ENCODE measurements at places on chromosomes 1 and 21.

GRCh38 chr1:232426801-232427200, 203.1 kb downstream of the SIPA1L2 start:
- no peak for DNase-seq

DNA sequence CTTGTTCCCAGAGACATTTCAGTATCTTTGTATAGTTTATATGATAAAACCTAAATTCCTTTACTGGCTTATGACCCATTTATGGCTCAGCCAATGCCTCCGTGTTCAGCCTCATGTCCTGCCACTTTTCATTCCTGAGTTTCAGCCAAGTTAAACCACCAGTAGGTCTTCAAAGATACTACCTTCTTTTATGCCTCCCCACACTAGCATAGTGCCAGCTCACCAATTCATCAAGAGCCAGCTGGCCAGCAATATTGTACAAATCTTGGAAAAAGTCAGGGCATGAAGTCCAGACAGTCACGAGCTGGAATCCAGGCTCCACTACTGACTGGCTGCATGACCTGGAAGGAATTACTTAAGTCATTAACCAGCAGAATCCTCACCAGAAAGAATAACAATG, 446.0 kb downstream of the GPATCH2 start:
- no peak for DNase-seq

DNA sequence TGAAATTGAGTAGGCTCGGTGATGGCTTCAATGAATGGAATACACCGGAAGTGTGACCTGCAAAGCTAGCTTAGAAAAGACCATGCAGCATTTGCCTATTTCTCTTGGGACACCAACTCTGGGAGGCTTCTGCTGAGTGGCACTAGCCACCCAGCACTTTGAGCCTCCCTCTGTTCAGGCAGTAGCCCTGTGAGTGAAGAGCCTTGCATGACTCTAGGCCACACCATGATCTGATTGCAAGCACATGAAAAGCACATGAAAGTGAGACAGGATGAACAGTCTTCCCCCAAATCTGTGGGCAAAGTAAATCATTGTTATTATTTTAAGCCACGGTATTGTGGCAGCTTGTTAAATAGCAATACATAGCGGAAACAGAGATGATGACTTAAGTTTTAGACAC, 2.8 kb downstream of the CD48 start:
- DNase-seq = no peak

DNA sequence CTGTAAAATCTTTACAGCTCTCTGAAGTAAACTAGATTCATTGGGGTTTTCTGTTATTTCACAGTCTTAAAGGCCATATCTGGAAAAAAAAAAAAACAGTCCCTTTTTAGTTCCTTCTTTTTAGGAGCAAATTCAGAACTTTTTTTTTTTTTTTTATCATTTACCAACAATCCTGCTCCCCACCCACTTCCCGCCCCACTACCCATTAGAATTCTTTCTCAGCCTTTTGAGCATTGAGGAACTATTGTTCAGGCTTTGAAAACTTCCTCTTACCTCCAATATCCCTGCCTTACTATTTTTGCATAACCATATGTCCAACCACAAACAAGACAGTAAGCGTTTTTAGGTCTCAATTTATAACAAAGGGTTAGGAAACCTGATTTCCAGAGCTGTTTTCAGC, 330.1 kb downstream of the PLPP3 start:
- no peak for DNase-seq

DNA sequence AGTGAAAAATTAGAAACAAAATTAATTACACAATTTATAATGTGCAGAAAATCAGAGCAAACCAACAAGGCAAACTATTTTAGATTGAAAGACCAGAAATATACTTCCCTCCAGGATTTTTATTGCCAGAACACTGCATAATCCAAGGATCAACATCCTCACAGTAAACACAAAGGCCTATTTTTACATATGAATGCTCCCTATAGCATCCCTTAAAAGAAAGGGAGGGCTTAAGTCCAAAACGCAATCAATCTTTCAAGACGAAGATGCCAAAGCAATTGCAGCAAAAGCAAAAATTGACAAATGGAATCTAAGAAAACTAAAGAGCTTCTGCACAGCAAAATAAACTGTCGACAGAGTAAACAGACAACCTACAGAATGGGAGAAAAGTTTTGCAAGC, 18.6 kb upstream of the CHIA start:
- no peak for DNase-seq

DNA sequence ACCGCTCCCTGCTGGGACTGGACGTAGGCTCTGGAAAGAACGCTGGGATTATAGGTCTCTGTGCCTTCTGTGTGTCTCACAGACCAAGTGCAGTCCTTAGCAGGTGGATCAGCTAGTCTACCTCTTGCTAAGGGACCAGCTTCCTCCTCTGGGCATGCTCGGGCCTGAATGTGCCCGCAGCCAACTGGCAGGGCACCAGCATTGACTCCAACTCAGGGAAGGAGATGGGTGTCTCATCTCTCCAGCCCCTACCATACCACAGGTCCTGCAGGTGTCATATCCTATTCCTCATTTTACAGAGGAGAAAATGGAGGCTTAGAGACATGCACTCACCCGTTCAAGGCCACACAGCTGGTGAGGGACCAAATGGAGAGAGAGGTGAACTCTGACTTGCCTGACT, 340.2 kb downstream of the PTPRU start:
- DNase-seq = no peak

- no peak for DNase-seq
These were observed 5.3 kb downstream of the ARF1 start for GRCh38 chr1:228087771-228088251.

- no peak for DNase-seq
These were observed 13.5 kb downstream of the SHISA4 start for GRCh38 chr1:201902198-201902597.

DNA sequence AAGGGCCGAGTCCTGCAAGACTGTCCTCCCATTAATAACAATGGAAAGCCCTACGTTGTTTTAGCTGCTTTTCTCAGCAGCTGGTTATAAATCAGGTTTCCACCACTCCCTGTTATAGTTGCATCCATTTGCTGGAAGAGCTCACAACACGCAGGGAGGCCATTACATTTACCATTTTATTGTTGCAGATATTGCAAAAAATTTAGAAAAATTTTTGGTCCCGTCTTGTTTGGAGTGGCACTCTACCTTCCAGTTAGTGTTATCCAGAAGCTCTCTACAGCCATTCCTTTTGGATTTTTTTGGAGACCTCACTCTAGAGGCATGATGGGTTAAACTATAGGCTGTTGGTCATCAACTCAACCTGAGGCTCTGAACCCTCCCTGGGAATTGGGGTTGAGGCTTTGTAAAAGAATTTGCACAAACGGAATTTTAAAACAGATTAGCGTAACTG, 1532.1 kb upstream of the TPTE start:
- no peak for DNase-seq

DNA sequence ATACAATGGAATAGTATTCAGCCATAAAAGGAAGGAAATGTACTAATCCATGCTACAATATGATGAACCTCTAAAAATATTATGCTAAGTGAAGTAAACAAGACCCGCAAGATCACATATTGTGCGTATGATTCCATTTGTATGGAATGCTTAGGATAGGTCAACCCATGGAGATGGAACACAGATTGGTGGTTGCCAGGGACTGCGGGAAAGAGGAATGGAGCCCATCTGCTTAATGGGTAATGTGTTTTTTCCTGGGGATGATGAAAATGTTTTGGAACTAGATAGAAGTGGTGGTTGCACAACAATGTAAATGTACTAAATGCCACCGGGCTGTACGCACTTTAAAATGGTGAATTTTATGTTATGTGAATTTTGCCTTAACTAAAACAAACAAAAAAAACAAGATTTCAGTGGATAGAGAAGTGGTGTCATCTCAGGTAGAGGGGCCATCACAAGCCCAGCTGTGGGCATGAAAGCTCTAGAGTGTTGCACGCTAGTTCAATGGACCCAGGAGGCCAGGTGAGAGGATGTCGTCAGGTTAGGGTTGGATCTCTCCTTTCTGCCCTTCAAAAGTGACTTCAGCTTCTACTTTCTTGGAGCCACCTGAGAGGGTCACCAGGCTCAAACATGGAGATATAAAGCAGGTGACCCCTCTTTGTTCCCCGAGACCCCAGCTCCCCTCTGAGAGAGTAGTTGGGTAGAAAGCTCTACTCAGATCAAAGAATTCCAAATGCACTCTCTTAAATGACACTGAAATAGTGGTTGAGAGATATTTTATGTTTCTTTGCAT, 2.5 kb downstream of the C1orf115 start:
- no peak for DNase-seq

DNA sequence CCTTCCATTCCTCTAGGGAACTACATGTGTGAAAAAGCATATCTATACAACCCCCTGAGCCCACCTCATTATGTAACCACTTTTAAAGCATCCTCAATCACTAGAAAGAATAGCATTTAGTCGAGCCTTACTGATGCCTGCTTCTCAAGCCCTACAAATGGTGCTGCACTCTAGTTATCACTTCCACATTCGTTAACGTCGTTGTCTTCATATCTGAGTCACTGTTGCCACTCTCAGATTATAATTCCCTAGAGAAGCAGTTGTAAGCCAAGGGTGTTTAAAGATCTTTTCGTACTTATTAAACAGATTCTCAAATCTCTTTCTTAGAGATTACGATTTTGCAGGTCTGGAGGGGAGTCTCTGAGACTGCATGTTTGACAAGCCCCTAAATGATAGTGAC, 16.5 kb downstream of the ATP1B1 start:
- no peak for DNase-seq

DNA sequence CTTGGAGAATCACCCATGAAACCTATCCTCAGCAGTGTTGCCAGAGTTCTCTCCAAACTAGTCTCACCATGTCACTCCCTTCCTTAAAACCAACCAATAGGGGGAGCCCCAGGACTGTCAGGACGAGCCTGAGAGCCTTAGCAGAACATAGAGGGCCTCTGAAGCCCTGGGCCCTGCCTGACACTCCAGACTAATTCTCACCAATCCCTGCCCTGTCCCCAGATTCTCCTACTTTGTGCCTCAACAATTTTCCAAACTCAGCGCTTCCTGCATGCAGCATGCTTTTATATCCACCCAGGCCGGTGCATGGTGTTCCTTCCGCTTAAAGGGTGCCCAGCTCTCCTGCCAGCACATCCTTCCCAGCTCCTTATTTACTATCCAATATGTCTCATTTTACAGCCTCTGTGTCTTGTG, 42.7 kb downstream of the HSD3B1 start:
- DNase-seq = peak; percentile 60

- DNase-seq = no peak
These were observed 99.6 kb downstream of the ELAVL4 start for GRCh38 chr1:50208315-50208714.

GRCh38 chr1:184806296-184806721, 51.7 kb upstream of the EDEM3 start:
- DNase-seq = no peak

GRCh38 chr1:27724961-27725373, 794 bp upstream of the FAM76A start:
- no peak for DNase-seq

GRCh38 chr1:10051656-10052055, 18.9 kb downstream of the UBE4B start:
- DNase-seq = no peak

- no peak for DNase-seq
These were observed 33.2 kb downstream of the BRINP3 start for GRCh38 chr1:190444464-190444863.

DNA sequence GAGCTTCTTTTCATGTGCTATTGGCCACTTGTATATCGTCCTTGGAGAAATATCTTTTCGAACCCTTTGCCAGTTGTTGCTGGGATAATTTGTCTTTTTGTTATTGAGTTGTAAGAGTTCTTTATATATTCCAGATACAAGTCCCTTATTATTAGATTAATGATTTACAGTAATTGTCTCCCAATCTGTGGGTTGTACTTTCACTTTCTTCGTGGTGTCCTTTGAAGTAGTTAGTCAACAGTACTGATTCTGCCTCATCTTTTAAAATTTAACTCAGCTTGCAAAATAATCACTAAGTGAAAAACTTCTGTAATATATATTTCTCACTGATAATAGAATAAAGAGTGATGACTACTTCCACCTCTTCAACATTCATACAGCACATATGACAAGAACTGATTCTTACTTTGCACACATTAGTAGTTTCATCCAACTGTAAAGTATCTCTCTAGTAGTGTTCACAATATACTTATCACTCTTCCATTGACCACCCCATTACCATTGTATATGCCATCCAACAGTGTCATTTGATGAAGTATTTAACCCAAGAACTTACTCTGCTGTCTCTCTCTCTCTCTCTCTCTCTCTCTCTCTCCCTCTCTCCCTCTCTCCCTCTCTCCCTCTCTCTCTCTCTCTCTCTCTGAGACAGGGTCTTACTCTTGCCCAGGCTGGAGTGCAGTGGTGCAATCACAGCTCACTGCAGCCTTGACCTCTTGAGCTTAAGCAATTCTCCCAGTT, 104.2 kb upstream of the DMRTA2 start:
- no peak for DNase-seq

- DNase-seq = no peak
These were observed 63.9 kb upstream of the EFHD2 start for GRCh38 chr1:15345705-15346345.

DNA sequence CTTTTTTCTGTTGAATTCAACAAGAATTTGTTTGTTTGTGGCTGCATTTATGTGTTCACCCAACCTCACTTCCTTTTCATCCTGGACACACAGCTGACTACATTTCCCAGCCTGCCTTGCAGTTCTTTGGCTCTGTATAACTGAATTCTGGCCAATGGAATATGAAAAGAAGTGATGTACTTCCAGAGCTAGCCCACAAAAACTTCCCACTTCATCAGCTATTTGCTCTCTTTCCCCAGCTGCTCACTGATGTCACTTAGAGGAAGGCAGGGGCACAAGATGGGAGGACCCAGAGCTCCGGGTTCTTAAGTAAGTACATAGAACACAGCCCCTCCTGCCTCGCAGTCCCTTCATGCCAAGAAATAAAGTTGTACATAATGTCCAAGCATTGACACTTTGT, 235.0 kb upstream of the FGGY start:
- DNase-seq = peak; percentile 94

- no peak for DNase-seq
These were observed 6.5 kb downstream of the ARHGAP29 start for GRCh38 chr1:94230920-94231319.

DNA sequence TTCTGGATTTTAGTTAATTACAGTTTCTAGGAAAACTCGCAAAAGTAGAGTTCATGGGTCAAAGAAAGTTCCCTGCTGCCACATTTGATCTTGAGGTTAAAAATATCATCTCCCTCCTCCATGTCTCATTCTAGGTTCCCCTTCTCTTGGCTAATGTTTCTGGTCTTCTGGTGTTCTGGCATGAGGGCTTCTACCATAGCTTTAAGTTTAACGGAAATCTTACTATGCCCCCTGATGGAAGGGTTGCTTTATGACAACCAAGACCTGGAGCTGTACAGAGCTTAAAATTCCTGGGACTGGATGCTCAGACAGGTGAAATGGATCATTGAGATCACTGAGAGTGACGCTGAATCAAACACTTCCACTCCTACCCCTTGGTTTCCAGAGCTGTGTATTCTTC, 1881.7 kb downstream of the MRPL39 start:
- DNase-seq = no peak
